CD4-positive, alpha-beta T cell treated with Interleukin-2 at 100 ng/mL for 4 hours (primary cell): ENCODE measurements at places on chromosomes 7 and 10.

DNA sequence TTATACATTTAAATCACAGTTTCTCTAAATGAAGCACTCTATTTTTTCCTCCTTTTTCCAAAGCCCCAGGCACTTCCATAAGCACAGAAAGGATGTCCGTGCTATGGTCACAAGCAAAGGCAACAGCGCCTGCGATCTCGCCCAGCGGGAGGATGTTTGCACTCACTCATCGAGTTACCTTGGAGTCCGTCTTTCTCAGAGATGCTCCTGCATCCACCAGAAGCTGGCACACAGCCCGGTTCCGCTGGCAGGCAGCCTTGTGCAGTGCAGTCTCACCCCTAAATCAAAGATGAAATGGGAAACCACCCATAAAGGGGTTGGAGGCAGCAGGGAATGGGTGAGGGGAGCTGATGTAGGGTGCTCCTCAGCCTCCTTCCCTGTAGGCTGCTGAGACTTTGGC is 51.9 kb upstream of the PTN start:
- DNase-seq = no peak

- DNase-seq = no peak
Measured at GRCh38 chr10:49618821-49619220, 5.0 kb downstream of the CHAT start.

DNA sequence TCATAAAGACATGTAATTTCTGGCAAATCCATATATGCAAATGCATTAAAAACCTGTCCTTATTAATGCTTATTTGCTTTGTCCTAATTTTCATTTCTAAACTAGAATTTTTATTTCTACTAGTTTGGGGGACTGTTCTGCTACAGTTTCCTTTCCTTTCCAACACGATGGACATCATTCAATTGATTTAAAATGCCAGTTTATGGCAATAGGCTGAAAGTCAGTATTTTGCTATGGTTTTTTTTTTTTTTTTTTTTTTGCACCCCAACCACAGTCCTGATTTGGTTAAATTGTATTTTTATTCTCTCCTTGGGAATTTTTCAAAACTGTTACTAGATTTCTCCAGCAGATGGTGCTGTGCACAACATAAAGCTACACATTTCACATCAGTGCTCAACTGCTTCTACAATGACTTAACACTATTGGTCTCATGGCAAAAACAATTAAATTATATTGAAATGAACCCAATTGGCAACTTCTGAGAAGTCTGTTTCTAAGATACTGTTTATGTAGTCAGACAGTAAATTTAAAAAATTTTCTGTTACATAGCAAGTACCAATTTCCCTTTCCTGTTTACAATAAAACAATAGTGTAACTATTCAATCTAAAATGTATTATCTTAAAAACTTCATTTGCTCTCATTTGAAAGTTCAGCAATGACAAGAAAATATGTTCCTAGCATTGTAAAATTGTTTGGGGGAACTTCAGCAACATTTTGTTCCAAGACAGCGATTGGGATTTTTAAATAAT is 193.8 kb upstream of the CCDC6 start:
- DNase-seq = peak; percentile 48

DNA sequence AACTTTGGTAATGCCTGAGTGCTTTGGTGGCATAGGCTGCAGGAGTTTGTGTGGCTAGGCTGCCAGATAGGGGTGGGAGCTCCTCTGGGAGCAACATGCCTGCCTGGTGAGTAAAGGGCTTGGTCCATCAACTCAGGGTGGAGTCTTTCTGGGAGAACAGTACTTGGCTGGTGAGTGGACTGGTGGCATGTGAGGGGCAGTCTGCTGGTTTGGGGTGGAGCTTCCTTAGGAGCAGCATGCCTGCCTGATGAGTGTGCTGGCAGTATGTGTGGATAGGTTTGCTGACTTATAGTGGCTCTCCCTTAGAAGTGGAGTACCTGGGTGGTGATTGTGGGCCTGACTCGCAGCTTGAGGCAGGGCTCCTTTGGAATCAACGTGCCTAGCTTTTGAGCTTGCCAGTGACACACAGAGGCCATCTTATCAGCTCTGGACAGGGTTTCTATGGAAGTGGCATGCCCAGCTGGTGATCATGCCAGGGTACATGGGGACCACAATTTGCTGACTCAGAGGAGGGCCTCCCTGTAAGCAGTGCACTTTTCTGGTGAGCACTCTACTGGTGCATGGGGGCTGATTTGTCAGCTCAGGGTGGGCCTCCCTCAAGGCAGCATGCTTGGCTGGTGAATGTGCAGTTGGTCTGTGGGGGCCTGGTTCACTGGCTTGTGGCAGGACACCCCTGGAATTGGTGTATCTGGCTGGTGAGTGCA is 35.0 kb upstream of the SRI start:
- DNase-seq = no peak

- no peak for DNase-seq
Measured at GRCh38 chr7:24779283-24779655, 22.0 kb upstream of the GSDME start.

GRCh38 chr10:35025916-35026315 is 64.2 kb downstream of the CUL2 start:
- no peak for DNase-seq

- no peak for DNase-seq
Measured at GRCh38 chr10:122286867-122287266, 15.8 kb downstream of the BTBD16 start.

DNA sequence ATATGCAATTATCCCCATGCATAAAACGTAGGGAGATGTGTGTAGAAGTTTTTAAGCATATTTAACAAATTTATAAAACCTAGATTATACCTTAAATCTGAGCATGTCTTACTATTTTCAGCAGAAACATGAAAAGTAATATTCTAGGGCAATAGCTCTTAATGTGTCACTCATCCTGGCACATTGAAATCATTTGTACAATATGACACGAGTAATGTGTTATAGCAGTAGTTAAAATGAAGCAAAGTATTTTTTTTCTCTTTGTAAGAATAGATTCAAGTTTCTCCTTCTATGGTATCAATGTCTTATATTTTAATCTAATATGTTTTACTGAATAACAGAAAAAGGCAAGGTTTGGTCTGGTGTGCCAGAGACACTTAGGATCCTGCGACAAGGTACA is 274.9 kb upstream of the PLXDC2 start:
- DNase-seq = no peak

DNA sequence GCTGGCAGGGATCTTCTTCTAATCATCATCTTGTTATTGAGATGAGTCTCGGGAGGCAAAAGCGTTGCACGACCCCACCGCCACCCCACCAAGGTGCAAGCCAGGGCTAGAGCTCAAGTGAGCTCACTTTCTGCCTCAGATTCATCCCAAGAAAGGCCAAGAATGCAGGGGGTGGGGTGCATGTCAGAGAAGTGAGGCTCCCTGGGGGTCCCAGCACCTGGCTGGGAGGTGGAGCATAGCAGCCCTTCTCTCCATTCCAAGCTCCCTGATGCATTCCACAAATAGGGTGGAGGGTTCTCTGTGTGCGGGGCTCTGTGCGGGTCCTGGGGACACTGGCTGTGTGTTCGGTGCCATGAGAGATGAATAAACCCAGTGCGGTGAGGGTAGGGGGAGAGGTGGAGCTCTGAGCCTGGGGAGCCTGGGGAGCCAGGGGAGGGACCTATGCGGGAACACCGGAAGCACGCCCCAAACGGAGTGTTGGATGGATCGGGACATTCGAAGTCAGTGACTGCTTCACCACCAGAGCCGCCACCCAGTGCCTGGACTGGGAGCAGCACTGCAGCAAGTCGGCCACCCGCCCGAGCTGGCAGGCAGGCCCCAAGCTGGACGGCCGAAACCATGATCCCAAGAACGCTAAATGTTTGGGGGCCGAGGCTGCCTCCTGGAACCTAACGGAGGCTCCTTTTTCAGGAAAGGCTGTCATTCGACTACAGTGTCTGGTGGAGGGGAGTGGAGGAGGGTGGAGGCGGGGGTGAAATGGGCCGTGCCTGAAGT is 17.9 kb upstream of the HMX3 start:
- DNase-seq = no peak

GRCh38 chr10:14971867-14972448 is 12.8 kb downstream of the MEIG1 start:
- DNase-seq = peak; percentile 49

DNA sequence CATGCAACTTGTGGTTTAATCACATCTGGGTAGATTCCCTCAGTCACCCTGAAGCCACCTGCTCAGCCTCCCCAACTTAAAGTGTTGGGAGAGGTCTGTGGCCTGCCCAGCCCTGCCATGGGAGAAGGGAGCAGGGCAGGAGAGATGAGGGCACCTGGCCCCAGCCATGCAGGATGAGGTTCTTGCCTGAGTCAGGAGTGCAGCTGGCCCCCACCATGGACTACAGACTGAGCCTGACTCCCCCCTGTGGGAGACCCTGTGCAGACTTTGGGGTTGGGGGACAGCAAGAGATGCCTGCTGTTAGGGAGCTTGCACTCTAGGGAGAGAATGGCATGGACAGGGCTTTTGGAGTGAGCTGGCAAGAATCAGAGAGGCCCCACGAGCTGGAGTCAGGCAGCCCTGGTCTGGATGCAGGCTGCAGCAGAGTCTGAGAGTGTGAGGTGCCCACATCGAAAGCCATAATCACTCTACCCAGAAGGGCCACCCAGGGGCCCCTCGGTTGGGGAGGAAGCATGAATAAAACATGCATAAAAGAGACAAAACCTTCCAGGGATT is 34.7 kb upstream of the DPYSL4 start:
- DNase-seq = no peak
